ENCODE measurements at places on chromosomes 7 and 10.

GRCh38 chr7:157817433-157817832 lies 480.6 kb downstream of the DNAJB6 start:
- no peak for DNase-seq

DNA sequence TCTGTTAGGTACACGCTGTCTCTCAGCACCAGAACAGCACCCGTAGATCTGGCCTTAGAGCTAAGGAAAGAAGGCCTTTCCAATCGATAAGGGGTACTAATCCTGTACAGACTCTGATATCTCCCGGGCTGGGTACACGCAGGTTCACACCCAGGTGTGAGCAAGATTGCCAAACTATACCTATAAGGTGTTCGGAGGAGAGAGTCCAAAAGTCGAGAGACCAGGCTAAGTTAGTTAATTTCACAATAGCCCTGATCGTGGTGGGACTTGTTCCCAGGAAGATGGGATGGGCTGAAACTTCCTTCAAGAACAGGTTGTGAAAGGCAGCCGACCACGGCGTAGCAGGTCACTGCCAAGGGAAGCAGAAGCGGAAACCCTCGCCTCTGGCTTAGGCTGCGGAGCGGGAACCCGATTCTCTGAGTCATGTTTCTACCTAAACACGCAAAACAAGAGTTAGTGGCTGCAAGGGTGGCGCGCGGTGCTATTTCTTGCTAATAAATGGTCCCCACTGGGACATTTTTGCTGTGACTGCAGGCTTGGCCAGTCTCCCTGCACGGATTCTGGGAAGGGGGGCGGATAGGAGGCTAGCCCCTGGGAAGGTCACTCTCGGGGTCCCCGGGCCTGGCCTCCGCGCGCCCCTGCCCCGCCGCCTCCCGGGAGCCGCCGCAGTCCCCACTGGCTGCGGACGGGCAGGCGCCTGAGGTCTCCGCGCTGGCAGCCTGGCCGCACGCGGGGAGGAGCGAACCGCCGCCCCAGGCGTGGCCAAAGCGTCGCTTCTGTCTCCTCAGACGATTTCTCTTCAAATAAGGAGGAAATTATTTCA lies 75.4 kb upstream of the PDSS1 start:
- no peak for DNase-seq

GRCh38 chr10:49608166-49609005 lies 1.7 kb upstream of the SLC18A3 start:
- no peak for DNase-seq

GRCh38 chr10:126538439-126539135 lies 131.9 kb downstream of the C10orf90 start:
- no peak for DNase-seq

DNA sequence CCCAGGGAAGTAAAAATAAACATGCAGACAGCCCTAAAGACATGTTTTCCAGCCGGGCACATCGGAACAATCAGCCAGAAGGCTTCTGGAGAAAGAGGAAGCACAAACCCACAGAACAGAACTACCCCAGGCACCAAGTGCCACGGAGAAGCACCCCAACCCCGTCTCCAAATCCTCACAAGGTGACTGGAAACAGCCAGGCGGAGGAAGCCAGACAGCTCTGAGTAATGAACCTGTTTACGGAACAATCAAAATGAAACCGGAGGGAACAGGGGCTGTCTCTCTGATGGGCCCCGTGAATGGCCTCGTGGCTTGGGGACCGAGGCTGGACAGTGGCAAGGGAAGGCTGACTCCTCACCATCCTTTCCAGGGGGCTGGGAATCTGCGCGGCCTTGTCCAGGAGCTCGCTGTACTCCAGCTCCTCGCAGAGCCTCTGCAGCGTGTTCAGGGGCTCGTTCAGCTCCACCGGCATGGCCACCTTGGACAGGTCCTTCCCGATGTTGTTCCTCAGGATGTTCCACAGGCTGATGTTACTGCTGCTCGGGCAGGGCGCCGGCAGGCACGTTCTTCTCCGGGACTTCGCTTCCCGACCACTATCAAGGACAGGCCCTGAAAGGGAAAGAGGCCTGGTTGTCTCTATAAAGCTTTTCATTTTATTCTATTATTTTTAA lies 77.0 kb upstream of the GSDME start:
- DNase-seq = no peak

DNA sequence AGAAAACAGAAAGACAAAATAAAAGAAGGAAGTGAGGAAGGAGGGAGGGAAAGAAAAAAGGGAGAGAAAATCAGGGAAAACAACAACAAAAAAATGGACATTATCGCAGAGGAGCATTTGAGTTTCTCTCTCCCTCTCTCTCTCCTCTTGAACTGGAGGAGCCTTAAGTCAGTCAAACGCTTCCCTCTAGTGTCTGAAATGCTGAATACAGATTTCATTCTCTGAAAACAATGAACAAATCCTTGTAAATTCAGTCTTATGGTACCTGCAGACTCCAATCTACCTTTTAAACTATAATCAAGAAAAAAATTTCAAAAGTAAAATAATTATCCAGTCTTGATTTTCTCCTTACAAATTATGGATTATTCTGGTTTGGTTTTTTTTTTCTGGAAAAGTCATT lies 89.2 kb upstream of the PFKP start:
- peak; percentile 38 for DNase-seq

DNA sequence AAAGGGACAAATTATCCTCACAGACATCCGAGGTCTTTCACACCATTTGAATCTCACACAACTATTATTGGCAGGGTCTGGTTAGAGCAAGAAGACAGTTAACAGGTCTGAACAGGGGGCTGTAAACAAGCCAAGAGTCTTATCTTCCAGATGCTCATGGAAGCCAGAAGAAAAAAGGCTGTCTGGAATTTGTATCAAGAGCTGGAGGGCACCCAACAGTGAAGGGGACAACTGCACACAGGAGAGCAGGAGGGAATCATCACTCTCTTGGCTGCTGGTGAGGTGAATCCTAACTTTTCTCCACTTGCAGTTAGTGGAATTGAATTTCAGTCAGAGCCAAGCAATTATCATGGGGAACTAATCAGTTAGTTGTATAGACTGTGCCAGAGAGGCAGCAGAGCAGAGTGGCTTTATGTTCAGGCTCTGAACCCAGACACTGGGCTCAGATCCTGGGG lies 880.2 kb upstream of the AUTS2 start:
- DNase-seq = no peak

GRCh38 chr7:143257501-143257900 lies 5.7 kb upstream of the GSTK1 start:
- DNase-seq = no peak

Measured in NCI-H510A treated with DMSO at 0.1 percent for 48 hours (cell line).